Heart left ventricle (tissue), 16 donors: ENCODE measurements at places on chromosomes 6 and 20. TPM values are rescaled to one million over a fixed set of nuclear protein-coding genes. Genes with fewer than 3 reads are reported as not detected.

Gene AARS2
- polyA plus RNA-seq = 4.1 TPM

Gene PARD6B
- polyA plus RNA-seq = 1.3 TPM

Gene CTAGE9
- not detected for polyA plus RNA-seq

Gene RBL1
- 1.0 TPM for polyA plus RNA-seq

- H3K36me3 ChIP-seq = no peaks in the 10 kb centered on the region
- H3K4me1 ChIP-seq = no peaks in the 10 kb centered on the region
- H3K27ac ChIP-seq = no peak overlapping the region
- no peak for DNase-seq
- H3K27me3 ChIP-seq = no peaks in the 10 kb centered on the region
These were observed 209.8 kb downstream of the HIVEP2 start for GRCh38 chr6:142735204-142735603.

DNA sequence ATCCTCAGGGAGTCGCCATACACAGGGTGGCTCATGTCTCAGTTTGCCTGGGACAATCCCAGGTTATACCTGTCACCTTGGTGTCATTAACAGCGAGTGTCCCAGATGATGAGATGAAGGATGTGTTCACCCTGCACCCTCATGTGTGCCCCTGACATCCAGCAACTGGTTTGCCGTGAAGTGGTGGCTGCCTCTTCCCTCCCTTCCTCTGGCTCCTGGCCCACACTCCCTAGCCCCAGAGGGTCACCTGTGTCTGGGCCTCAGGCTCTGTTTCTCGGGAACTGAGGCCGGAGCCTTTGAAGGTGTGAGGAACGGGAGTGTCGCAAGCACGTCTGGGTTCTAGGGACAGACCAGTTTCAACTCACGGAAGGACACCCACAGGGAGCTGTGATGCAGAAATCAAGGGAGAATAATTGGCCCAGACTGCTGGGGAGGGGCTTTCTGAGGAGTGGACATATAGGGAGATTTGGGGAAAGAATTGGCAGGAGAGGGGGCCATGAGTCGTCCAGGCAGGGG is 35.8 kb upstream of the PHACTR3 start:
- no peaks in the 10 kb centered on the region for H3K36me3 ChIP-seq
- no peak overlapping the region for H3K27ac ChIP-seq
- H3K4me1 ChIP-seq = no peaks in the 10 kb centered on the region

- H3K4me1 ChIP-seq = peaks cover 38% of the 10 kb centered on the region
- no peak overlapping the region for H3K4me3 ChIP-seq
- no peaks in the 10 kb centered on the region for H3K36me3 ChIP-seq
- H3K27me3 ChIP-seq = no peaks in the 10 kb centered on the region
- no peak for DNase-seq
These were observed 34.3 kb downstream of the LRRC1 start for GRCh38 chr6:53828966-53829697.

DNA sequence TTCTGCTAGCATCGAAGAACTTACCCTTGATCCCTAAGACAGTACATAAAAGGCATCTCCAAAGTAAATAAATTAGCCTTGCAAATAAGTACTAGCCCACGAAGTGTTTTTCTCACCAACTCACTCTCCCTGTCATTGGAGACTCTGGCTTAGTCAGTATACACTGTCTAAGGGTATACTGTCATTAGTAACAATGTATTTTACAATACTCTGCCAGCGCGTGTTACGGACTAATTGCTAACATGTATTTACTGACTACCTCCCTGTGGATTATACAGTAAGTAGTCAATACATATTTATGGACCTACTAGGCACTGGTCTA is 72.1 kb downstream of the NFATC2 start:
- H3K36me3 ChIP-seq = peaks cover 18% of the 10 kb centered on the region
- no peak overlapping the region for H3K27ac ChIP-seq
- DNase-seq = no peak
- no peak overlapping the region for H3K4me3 ChIP-seq
